ENCODE measurements at places on chromosomes 13 and 19. TPM values are rescaled to one million over a fixed set of nuclear protein-coding genes. Genes with fewer than 3 reads are reported as not detected.

- no peak for DNase-seq
Measured at GRCh38 chr19:49845414-49845813, 5.5 kb upstream of the PTOV1 start.

DNA sequence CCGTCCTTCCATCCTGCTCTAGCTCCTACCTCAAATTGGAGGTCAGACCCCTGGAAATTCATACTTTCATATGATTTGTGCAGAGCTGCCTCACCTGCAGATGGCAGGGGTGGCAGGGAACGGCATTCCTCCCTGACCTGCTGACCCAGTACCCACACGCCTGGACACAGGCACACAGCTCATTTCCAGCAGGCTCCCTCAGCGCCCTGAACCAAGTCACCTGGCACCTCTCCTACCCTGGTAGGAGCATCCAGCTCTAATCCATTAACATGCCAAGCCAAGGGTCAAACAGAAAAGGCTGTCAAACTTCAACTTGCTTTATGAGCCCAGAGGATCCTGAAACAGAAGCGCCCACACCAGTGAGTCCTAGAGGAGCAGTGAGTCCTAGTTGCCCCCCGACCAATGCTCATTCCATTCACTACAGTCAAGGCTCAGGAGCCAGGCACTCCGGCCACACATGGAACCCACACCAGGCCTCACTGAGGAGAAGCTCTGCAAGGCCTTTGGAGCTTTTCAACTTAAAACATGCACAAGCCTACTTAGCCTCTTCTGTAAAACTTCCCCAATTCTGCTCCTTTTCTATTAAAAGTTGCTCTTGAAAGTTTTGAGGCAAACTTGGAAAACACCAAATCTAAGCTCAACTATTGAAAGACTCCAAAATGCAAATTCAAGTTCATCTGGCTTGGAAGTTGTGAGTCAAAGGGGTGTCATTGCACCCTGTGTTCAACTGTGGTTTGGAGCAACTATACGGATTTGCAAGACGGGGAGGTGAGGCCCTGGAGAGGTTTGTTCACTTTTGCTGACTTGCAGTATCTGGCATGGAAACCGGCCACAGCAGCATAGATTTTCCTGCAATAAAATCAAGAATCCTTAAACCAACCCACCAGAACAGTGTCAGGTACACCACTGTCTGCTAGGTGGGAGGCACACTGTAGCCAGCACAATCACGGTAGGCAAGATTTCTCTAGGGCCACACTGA lies 96.7 kb downstream of the CRYL1 start:
- no peak for DNase-seq

- DNase-seq: no peak
Measured at GRCh38 chr13:41577436-41577835, 120.1 kb downstream of the RGCC start.

The ALKBH6 gene
- total RNA-seq: 27.7 TPM

Data from A673 (cell line).